Cortex of kidney (tissue), 1 donor: ENCODE measurements at places on chromosomes 2 and 18.

DNA sequence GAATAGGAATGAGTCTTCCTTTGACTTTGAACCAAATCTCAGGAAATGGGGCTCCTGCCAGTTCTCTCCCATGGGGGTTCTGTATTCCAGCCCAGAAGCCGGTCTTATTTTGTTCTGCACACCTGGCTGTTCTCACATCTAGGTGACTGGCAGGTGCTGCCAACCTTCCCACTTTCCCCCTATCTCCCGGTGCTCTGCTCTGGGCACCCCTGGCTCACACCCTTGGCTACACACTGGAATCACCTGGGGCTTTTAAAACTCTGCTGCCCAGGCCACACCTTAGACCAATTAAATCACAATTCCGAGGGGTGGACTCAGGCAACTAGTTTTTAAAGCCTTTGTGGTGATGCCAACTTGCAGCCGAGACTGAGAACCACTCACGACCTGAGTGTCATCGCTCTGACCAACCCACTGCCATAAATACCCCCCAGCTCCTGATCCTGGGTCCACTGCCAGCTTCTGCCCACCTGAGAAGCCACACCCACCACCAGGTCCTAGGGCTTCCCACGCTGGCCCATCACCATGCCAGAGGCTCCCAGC lies 69.2 kb downstream of the KCNF1 start:
- DNase-seq: no peak

DNA sequence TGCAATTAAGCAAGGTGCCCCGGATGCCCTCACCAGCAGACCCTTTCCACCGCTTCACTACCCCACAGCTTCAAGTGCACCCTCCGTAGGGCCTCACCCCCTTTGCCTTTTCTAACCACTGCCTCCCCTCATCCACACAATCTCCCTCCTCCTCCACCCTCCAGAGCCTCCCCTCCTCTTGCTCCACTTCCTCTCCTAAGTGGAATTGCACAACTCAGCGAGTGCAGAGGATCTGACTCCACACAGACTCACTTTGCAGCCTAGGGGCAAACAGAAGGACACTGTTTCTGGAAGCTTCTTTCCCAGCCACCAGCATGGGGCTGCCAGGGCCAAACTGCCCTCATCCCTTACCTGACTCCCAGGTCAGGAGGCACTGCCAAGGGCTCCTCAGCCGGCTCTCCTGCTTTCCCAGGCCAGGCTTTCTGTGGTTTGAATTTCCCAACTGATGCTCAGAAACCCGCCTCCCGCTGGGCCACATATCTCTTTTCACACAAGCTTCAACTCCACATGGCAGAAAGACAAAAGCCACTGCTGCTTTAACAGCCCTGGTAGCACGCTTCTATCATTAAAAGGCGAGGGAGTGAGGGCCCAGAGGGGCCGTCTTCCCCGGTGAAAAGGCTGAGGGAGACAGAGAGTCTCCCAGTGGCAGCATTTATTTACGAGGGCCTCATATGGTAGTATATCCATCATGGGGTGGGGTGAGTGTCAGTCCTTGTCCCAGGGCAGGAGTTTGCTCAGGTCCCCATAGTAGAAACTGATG lies 74.7 kb upstream of the MGAT4A start:
- DNase-seq: no peak

- no peak for DNase-seq
Observed at GRCh38 chr2:167832868-167833287, 414.5 kb downstream of the STK39 start.

- DNase-seq: no peak
Observed at GRCh38 chr2:46119453-46119852, 177.8 kb upstream of the EPAS1 start.

GRCh38 chr18:73199151-73199550 lies 331.4 kb upstream of the NETO1 start:
- no peak for DNase-seq

GRCh38 chr2:20149703-20150030 lies 75.3 kb downstream of the SDC1 start:
- no peak for DNase-seq

DNA sequence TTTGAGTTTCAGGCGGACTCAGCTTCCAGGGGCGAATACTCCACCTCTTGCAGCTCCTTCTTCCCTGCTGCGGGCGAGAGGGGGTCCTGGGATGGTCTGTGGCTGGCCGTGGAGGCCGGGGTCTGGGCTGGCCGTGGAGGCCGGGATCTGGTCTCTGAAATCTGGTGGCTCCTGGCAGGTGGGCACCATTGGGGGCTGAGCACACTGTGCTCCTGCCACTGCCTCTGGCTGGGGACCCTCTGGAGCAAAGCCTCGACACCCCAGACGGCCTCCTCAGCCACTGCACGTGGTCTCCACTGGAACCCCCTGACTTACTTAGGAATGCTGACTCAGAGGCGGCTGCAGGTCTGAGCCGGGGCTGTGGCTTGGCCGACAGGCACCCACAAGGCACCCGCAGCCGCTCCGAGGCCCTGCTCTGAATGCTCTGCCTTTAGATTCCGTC lies 100.1 kb upstream of the ALKAL2 start:
- DNase-seq: no peak

DNA sequence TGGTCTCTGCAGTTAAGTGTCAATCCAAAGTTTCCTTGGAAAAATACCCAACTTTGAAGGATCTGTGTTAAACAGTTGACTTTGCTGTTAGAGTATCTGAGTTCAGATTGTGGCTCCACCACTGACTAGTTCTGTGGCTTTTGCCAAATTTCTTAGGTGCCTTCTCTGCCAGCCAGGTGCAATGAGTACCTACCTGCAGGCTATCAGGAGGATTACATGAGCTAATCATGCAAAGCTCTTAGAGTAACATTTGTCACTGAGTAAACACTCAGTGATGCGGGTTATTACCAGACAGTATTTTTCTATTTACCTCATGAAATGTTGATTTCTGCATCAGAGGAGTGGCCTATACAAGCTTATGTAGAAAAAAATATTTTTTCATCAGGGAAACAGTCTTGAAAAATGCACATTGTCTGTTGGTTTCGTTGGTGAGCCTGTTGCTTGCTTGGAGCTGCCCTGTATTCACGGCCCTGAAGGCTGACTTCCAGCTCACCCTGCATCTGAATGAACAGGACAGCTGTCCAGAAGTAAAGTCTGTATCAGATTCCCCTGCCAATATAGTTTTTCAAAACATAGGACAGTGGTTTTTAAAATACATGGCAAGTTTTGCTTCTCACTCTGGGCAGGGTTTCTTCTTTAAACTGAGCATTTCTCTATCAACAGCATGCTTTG lies 235.1 kb downstream of the CDCA7 start:
- no peak for DNase-seq

DNA sequence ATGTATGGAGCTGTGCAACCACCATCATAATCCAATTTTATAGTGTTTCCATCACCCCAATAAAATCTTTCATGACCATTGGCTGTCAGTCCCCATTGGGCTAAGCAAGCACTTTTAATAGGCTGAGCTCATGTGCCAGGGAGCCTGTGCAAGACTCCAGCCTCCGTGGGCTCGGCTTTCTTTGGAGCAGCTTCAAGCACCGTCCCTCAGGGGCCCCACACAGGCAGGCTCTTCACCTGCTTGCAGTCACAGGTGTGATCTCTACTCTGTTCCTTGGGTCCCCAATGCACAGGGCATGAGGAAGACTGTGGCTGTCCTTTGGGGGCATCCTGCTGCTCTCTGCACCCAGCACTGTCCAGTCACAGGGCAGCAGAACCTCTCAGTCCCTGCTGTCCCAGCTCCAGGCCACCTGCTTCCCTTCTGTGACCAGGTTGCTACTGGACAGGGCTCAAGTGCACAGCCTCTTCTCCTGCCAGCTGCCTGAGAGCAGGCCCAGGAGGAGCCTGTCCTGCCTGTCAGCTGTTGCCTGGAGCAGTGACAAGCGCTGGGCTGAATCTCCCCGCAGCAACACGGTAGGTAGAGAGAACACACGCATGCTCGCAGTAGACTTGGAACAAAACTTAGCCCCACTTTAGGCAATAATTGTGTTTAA lies 40.7 kb upstream of the TMEM131 start:
- DNase-seq: no peak

DNA sequence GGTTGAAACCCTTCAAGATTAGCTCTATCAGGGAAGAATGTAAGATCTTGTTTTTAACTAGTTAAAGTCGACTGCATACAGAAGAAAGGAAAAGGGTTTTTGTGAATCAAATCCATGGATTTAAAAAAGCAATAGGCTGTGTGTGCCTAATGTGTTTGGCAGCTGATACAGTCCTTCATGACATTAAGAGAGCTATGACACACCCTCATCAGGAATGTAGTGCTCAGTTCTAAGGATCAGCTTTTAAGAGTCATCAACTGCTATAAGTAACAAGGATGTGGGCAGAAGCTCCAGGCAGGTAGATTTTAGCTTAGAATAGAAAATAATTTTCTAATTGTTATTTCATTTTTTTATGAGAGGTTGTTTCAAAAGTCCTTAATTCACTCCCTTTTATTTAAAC lies 52.9 kb downstream of the PPP1R1C start:
- DNase-seq: no peak

DNA sequence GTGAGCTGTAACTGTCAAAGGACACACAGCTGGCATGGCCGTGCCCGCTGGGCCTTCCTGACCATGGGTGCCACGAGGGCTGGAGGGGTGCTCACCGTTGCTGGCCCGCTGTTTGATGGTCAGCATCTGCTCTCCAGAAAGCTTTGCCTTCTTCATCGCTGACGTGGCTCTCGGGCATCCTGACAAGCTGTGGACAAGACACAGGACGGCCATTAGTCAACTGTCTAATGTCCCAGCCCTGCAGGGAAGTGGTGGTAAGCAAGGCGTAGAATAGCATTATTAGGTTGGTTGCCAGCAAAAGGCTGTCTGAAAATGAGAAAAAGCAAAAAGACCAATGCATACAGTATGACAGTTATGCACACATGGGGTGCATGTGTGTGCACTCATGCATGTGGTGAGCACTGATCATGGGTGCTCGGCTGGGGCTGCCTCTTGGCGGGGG lies 64.7 kb upstream of the PXDN start:
- DNase-seq: no peak

DNA sequence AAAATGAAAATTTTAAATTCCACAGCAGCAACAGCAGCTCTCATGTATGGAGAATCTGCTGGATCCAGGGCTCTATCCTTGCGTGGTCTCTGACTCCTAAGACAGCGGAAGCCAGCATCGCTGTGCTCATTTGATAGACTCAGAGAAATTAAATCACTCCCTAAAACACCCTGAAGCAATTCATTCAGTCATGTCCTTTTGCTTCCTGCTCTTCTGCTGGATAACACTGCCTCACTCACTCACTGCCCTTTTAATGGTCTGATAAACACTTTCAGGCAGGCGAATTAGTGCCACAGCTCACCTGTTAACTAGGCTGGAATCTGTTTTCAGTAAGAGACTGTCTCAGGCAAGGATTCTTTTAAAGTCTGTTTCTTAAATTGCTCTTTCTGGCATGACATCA lies 10.0 kb downstream of the WIPF1 start:
- no peak for DNase-seq

GRCh38 chr2:51511002-51511401 lies 479.1 kb upstream of the NRXN1 start:
- DNase-seq: no peak

DNA sequence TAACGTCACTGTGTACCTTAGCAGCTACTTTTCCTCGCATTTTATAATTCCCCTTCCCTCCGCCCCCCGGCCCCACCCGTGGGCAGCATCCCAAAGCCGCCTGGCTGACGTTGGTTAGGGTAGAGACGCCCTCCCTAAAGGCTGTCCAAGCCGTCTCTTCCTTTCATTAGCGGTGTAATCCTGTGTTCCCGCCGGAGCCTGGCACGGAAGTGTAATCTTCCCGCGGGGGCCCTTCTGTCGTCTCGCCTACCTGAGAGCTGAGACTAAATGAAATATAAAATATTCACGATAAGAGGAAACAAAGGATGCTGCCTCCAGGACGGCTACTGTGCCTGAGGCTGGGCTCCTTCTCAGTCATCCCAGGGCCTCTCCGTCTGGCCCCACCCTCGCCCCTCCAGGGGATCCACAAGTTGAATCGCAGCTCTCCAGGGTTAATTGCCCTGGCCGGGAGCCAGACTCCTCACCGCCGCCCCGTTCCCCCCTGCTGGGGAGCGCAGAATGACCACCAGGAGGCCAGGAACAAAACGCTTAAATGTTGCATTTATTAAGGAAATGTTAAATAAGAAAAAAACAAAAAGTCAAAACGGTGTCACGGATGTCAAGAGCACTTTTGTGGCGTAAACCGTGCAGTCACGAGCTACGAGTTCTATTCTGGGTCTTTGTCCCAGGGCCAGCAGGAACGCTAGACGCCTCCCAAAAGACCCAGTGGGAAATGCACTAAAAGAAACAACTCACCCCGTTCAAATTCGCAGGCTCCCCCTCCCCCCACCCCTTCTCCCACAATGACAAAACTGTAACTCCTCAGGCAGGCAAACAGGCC lies 1.5 kb downstream of the RPRM start:
- no peak for DNase-seq

GRCh38 chr18:36308711-36309435 lies 11.4 kb downstream of the FHOD3 start:
- DNase-seq: no peak

GRCh38 chr2:100767224-100767653 lies 52.7 kb upstream of the NPAS2 start:
- DNase-seq: no peak

- no peak for DNase-seq
Observed at GRCh38 chr2:178006710-178007109, 65.9 kb downstream of the PDE11A start.

DNA sequence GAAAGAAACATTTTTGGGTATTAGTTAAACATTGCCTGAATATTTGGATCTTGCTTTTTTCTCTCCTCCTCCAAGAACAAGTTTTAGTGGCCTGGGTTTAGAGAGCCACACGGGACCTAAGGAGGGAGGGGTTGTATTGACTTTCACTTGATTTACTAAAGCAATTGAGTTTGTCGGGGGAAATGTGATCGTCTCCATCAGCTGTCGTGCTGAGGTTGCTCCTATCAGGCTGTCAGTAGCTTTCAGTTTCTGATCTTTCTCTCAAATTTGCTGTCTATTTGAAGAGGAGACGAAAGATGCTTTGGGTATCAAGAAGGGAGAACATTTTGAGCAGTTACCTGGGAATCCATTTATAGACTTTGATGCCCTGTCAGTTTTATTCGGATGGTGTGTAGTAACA lies 106.0 kb downstream of the SETBP1 start:
- DNase-seq: no peak

DNA sequence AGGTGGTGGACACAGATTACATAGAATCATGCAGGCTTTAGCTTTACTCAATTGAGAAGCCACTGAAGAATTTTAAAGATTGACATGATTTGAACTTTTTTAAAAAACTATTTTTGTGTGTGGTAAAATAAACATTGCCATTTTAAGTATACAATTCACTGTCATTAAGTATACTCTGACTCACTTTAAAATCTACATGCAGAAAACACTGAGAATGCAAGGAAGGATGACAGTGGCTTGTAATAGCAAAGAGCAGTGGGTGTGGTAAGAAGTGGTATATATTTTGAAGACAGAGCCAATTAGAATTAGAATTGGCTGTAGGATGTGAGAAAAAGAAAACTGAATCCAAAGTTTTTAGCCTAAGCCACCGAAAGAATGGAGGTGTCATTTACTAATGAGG lies 14.9 kb downstream of the TRMT61B start:
- no peak for DNase-seq

DNA sequence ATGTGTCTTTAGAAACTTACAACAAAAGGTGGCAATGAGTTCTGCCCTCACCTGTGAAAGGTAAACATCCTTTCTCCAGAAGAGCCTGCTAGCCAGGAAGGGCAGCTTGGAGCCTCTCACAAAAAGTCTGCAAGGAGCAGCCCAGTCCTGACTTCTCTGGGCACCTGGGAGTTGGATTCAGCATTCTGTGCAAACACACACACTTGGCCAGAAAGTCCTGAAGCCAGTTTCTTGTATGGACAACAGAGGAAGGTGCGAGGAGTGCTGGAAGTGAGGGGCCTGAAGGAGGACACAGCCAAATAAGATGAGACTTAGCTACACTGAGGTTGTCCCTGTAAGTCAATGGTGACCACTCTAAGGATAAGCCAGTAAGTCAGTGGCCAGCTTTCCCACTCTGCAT lies 52.4 kb upstream of the SLC1A4 start:
- DNase-seq: no peak
